ENCODE measurements at places on chromosomes 1 and 21.

- no peak for DNase-seq
Observed at GRCh38 chr1:246638941-246639655, 72.8 kb downstream of the CNST start.

DNA sequence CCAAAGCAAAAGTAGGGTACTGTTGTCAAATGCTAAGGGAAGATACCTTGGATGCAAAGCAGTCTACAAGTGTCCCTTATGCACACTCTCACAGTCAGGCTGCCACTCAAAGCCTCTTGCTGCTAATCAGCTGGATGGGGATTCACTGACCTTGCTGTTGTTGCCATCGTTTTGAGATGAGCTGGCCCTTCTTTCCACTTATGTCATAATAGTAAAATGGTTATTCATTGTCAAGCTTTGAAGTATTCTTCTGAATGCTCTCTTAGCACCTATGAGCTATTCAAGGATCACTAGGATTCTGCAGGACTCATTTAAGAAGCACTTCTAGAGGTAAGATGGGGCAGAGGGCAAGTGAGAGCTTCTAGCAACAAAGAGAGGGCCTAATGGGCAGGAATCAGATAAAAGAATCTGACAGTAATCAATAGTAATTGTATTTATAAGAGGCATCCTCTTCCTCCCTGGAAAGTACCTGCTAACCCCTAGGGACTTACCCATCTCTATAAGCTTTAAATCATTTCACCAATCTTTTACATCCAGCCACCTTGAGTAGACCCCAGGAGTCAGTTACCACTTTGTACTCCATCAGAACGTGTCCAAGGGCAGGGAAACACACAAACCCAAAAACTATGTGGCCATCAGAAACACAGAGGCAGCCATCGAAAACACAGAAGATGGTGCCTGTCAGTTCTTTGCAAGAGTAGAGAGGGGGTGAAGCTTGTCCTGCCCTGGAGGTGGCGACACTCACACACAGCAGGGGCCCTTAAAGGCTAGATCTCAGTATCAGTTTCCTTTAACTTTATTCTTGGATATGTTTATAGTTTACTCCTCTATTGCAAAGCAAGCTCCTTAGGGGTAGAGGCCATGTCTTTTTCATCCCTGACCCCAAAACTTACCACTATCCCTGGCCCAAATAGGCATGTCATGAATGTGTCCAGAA, 103.7 kb upstream of the NFIA start:
- peak; percentile 39 for DNase-seq

DNA sequence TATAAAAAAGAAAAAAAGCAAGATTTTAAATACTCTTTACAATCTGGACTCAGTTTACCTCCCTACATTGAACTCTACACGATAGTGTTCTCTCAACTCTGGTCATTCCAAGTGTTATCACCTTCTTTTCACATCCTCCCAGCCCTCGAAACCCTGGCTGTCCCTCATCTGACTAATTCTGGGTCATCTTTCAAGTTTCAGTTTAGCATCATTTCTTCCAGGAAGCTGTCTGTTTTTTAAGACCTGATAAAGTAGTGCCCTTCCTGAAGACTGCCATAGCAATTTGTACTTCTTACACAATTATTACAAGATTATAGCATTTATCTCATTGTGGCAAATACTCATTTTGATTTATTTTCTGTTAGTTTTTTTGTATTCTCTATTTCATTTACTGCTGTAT, 1.2 kb downstream of the ALG14 start:
- DNase-seq: no peak

GRCh38 chr21:17250778-17251241, 262.0 kb upstream of the CXADR start:
- no peak for DNase-seq

- no peak for DNase-seq
Observed at GRCh38 chr1:16248007-16248436, 11.0 kb upstream of the CPLANE2 start.

- DNase-seq: no peak
Observed at GRCh38 chr1:30957560-30958222, 49.1 kb upstream of the SDC3 start.

GRCh38 chr1:241411776-241412338, 54.9 kb upstream of the RGS7 start:
- no peak for DNase-seq

- DNase-seq: no peak
Observed at GRCh38 chr21:35274090-35274489, 225.0 kb upstream of the RUNX1 start.

GRCh38 chr21:37916310-37917051, at the start of gene KCNJ6:
KCNJ6 (minus strand) TSS chr21:37916457; CDS start chr21:37840682, 75,775 bp downstream.
- no peak for DNase-seq

DNA sequence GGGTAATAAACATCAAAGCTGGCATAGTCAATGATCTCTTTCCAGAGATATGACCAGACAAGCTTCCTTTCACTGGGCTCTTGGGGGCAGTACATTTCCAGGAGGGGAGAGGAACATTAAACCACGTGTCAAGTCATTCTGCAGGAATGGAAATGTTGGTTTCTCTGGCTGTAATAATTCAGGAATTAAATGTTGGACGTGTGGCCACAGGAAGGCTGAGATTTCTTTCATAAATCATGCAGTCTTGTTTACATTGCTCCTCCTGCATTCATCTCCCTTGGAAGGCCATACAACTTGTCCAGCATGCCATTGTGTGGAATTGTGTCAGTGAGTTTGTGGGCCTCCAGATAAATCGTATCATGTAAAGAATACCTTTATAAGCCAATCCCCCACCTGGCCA, 259.2 kb downstream of the ADGRL2 start:
- DNase-seq: no peak

DNA sequence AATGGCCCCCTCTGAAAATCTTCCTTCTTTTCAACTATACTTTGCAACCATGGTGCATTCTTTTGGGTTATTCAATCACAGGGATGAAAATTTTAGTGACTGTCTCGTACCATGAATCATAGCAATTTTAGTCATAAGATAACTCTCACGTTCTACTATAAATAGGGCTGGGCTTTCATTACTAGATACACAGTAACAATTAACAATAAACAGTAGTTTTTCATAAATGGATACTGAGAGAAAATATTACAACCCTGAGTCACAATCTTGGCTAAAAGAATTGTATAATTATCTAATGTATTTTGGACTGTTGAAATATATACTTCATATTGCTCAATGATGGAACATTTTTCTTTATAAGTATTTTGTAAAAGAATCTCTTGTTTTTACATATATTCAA, 96.1 kb downstream of the TEX35 start:
- DNase-seq: no peak

GRCh38 chr1:94314222-94314858, 77.0 kb upstream of the ARHGAP29 start:
- DNase-seq: no peak

- no peak for DNase-seq
Observed at GRCh38 chr1:203627851-203628200, 1.2 kb downstream of the ATP2B4 start.

DNA sequence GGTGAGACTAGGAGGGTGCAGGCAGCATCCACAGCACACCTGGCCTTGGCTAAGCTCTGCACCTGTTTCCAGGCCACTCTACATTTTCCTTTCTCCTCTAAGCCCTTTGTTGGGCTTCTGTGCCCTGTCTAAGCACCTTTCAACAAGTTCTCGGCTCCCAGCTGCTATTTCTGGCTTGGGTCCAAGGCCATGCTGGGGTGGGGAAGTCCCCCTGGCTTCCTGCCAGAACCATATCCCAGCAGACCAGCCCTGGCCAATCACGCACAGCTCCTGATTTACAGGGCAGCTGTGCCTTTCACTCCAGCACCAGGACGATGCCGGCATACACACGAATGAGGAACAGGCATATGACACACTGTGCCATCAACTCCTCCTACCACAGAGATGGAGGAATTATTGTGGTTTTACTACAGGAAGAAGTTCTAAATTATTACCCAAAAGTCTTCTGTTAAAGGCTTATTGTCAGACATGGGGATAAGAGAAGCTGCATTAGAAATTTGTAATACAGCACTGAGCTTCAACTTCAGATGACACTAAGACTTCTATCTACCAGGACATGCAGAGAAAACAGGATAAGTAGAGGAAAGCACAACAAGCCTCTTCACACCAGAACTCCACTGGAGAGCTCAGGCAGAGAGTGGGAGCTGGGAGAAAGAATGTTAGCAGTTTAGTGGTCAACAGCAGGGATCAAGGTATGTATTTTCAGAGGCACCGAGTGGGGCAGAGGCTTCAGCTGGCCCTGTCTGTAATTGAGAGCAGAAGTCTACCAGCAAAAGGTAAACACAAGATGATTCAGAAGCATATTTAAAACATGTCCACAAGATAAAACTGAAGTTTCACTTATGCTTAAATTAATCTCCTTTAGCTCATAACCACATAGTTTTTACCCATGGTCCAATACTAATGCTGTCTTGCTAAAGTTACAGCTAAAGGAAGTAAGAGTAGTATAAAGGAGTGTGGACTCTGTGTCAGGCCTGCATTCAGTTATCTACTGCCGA, 37.4 kb downstream of the TRIT1 start:
- DNase-seq: peak; percentile 73

DNA sequence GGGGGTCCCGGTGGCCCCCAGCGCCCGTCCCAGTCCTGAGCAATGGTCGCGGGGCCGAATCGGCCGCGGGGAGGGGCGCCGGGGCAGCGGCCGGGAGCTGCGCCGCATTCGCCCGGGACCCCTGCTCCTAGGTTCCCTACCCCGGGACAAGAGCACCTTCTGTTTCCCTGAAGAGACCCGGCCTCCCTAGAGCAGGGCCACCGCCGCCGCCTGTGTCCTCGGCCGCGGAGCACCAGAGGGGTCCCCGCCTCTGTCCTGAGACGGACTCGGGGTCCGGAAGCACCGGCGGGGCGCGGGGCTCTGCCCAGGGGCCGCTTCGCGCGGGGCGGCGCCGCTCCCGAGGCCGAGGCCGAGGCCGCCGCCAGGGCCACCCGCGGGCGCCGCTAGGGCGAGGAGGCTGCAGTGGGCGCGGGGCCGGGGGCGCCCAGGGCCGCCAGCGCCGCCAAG, 157.9 kb downstream of the CASZ1 start:
- DNase-seq: no peak

- peak; percentile 39 for DNase-seq
Observed at GRCh38 chr1:210292231-210292871, 36.4 kb upstream of the HHAT start.

DNA sequence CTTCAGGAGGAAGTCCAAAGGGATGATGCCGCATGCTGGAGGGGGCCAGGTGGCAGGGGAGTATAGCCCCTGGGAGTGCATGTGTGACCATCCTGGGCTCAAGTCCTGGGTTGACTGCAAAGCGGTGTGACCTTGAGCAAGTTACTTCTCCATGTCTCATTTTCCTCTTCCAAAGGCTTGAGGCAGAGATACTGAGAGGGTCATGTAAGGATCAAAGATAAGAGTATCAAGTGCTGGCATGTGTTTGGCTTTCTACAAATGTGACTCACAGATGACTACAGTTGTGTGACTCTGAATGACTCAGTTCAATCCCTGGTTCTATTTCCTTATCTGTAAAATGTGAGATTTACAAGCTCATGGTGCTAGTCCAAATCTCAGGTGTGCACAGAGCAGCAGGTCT, 26.1 kb downstream of the PROK1 start:
- no peak for DNase-seq

DNA sequence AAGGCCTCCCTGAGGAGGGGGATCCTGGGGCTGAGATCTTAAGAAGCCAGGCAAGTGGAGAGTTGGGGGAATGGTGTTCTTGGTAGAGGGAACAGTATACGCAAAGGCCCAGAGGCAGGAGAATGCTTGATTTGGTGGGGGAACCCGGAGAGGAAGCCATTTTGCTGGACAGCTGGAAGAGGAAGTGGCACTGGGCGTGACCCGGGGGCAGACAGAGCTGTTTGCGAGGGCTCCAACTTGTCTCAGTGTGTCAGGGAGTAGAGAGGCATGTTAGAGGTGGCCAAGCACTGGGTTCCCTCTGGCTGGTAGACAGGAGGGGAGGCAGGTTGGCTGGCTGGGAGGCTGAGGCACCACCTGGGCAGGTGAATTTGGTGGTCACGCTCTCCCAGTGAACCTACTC, 96.3 kb upstream of the ACTL8 start:
- peak; percentile 31 for DNase-seq

DNA sequence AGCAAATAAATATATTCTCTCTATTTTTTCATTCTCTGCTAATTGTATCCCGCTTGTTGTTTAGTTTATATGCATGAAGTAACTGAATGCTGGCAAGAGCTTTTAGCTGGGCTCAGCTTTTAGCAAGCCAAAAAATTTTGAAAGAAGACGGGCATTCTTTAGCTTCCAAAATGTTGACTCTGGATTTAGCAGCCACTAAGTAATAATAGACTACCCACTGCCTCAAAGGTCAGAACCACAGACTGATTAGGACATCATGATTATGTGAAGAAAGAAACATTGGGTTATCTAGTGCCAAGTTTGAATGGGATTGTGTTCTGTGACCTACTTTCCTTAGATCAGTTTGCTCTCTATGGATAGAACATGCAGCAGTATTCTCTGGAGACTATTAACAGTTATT, 80.3 kb upstream of the DPH5 start:
- no peak for DNase-seq

- no peak for DNase-seq
Observed at GRCh38 chr1:84919461-84919970, 26.5 kb upstream of the LPAR3 start.

DNA sequence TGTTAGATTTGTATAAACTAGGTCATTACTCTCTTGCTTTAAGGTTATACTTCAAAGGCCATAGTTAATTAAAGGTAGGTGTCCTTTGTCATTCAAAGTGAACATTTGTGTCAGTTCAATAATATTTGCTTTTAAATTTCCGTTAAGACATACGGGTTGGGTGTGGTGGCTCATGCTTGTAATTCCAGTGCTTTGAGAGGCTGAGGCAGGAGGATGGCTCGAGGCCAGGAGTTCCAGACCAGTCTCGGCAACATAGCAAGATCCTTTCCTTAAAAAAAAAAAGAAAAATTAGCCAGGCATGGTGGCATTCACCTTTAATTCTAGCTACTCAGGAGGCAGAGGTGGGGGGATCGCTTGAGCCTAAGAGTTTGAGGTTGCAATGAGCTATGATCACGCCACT, 80.4 kb downstream of the KIF26B start:
- DNase-seq: no peak

DNA sequence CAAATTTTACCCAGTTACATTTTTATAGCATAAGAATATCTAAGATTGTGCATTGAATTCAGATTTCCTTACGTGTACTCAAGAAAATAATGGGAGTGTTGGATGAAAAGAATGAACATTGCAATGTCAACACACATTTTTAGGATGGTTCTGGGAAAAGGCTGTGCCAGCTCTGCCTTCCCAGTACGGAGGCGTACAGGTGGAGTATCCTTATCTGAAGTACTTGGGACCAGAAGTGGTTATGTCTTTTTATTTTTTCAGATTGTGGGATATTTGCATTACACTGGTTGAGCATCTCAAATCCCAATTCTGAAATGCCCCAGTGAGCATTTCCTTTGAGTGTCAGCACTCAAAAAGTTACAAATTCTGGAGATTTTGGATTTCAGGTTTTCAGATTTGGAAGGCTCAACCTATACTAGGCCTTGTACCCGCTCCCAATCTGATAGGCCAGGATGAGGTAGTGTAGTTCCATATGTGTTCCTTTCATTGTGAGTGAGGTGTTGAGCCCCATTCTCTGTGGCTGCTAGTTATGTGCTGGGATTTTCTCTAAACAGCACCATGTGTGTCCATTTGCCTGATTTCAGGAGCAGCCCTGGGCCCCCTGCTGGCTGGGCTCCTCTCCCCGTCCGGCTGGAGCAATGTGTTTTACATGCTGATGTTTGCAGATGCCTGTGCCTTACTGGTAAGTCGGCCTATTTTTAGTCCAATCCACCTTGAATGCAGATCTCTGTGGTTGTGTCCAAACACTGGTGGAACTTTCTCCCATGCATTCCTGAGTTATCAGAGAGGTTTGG, 60.8 kb downstream of the SLC37A1 start:
- DNase-seq: no peak
